ENCODE measurements at places on chromosomes 2 and 18. TPM values are rescaled to one million over a fixed set of nuclear protein-coding genes. Genes with fewer than 3 reads are reported as not detected.

Gene PID1
- polyA plus RNA-seq: 51.0 TPM

Gene ACVR1C
- 0.90 TPM for polyA plus RNA-seq

Gene NAT8
- polyA plus RNA-seq: 67.5 TPM

Gene KCNF1
- not detected for polyA plus RNA-seq

- no peak for DNase-seq
These were observed 263.8 kb upstream of the CDH19 start for GRCh38 chr18:66867653-66868052.

GRCh38 chr18:51074605-51075004, 44.6 kb downstream of the SMAD4 start:
- DNase-seq: no peak

DNA sequence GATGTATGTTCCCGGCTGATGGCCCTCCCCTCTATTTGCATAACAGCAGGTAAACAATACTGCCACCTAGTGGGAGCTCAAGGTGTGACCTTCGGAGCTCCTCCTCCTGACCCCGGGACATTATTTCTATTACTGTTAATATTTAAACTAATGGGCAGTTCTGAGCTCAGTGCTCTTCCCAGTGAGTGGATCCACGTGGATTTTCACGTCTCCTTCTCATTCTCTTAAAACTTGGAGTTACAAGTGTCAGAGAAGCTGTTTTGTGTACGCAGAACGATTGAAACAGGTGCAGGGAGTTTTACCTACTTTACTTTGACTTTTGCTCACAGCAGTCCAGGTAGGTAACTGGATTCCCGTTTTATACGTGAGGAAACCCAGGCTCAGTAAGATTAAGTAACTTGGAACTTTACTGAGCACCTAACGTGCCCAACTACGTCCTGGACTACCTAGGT, 127.3 kb downstream of the PRKCE start:
- DNase-seq: peak; percentile 49

DNA sequence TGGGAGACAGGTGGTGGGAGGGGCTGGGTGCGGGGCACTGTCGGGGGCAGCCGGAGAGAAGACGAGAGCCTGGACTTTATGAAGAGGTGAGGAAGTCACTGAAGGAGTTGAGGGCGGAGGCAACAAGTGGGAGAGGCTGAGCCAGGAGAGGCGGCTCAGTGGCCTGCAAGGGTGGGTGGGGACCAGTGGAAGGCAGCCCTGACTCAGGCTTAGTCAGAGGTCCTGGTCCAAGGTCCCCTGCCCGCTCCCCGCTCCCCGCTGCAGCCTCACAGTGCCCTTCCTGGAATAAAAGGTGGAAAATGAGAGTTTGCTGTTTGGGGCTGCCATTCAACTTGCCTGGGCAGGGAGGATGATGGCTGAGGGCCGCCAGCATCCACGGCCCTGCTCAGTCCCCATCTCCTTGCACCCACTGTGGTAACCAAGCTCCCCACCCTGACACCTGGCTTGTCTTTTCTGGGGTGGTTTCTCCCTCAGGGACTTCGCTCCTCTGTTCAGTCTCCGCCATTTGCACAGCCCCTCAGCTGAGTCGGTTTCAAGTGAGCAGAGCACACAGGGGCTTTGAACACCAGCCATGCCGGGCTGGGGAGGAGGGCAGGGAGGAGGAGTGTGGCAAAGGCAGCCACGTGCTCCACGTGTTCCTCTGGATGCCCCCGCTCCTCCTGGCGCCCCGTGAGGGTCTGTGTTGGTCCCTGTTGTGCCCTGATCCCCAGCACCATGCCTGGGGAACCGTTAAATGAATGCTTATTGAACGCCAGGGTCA, 13.7 kb upstream of the RALB start:
- no peak for DNase-seq

- DNase-seq: no peak
These were observed 221.7 kb downstream of the CTNNA2 start for GRCh38 chr2:79734518-79734917.
